WTC11 (cell line): ENCODE measurements at places on chromosomes 3 and 15.

DNA sequence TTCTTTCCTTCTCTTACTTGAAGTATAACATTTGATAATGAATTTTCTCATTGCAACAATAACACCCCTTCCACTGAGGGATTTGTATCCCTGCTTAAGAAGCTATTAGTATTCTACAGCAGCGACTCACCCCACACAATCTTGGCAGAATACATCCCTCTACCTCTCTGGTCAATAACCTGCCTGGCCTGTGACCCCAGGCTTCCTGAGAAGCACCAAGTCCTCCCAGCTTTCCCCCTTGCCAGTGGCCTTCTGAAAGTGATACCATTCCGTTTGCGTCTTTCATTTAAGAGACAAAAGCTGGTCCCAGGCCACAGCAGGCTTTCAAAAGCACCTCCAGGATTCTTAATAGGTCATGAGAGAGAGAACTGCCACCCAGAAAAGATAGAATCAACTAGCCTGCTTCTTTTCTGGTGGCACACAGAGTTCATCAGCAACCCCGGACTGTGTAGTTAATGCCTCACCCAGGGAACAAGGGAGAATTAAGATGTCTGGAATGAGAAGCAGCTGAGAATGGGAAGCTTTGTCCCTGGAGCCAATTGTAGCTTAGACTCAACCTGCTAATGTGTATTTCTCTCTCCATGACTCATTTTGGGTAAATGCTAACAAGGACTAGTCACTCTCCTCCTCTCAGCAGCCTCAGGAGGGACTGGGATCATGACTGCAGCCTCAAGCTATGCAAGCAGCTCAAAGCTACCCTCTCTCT, 101.0 kb upstream of the CPNE4 start:
- no peak for DNase-seq

DNA sequence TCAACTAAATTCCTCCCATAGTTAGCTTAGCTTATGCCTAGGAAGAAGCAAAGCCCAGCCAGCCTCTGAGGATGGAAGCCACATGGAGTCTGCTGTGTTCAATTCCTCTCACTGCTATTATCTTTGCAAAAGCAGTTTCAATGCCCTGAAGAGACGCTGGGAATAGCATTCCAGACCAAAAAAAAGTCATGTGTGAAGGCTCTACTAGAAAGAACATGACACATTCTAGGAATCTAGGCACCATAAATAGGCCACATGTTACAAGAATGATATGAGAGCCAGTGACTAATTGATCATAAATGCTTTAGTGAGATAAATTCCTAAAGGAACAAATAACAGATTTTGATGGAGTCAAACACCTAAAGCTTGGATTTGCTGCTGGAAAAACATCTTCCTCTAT, 800.8 kb downstream of the TUSC7 start:
- DNase-seq: no peak

- DNase-seq: no peak
Measured at GRCh38 chr3:41836360-41837134, 125.4 kb downstream of the ULK4 start.

GRCh38 chr3:186457236-186457635, 86.9 kb downstream of the CRYGS start:
- no peak for DNase-seq

DNA sequence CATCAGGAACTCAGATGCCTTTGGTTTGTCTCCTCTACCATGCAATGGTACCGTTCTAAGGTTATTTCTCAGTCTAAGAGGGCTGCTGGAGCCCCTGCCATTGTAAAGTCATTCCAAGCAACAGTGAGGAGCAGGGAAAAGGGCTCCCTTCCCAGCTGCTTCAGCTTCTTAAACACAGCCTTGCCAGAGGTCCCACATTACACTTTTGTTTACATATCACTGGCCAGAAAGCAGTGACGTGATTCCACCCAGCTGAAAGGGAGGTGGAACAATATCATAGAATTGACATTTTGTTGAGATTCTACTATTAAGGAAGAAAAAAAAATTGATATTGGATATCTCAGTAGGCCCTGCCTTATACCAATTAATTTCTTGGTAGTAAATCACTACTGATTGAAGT, 194.6 kb downstream of the SUCLG2 start:
- no peak for DNase-seq

DNA sequence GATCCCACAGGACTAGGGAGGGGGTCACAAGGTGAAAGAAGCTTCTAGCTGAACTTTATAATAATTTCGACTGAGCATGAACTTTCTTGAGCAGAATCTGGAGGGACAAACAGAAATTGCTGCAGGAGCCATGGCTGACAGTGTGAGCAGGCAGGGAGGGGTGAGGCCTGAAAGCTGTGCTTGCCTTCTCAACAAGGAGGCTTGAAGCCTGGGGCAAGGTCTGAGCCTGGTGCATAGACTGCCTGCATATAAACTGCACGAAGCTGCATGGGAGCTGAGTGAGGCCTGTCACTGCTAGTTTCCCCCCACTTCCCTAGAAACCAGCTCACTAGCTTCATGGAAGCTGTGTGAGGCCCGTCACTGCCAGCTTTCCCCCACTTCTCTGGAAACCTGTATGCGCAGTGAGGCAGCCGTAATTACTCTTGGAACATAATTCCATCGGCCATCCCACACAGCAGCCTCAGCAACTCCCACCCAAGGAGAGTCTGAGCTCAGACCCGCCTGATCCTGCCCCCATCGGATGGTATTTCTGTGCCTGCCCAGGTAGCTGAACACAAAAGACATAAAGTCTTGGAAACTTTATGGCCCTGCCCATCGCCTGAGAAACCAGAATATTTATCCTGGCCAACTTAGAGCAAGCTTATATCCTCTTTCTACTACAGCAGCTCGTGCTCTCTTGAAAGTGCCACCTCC, 136.5 kb downstream of the PLCH1 start:
- DNase-seq: no peak

DNA sequence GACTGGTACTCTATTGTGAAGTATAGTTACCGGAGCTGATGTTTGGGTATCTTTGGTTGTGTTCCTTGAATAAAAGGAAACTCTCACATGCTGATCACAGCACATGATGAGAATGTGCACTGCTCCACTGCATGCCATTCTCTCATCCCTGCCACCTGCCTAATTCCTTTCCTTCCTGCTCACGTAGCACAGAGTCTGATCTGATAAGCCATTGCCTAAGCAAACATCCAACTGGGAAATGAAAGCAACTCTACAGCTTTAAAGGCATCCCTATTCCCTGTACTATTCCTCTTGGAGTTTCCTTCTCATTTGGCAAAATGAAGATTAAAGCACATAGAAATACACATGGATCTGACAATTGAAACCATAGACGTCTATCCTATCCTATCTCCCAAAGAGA, 359.8 kb downstream of the C3orf38 start:
- DNase-seq: no peak

GRCh38 chr3:58084166-58084565, 75.9 kb downstream of the FLNB start:
- no peak for DNase-seq

- no peak for DNase-seq
Measured at GRCh38 chr3:159867372-159867771, 121.3 kb upstream of the IL12A start.

DNA sequence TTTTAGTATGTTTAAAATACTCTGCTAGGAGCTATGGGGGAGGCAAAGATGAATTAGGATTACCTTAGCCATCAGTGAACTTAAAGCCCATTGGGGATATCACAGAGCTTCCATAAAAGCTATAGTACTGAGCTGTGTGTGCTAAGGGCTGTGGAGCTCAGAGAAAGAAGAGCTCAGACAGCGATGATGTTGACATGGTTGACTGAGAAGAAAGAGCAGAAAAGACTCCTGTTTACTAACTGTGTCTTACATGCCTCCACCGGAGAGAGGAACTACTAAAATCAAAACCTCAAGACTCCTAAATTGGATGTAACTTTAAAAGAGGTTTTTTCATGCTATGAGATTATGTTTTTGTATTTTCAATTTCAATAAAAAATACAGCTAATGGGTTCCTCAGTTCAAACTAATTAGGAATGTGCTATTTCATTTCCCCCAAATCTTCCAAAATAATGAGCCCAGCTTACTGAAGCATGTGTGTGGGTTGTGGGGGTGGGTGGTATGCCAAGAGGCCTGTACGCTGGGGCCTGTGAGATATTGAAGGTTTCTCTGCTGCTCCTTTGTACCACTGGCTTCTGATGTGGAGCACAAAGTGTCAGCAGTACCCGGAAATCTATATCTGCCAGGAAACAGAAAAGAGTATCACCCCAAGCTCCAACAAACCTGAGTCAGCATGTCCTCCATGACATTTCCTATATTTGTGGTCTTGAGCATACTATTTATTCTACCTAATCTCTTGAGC, 22.7 kb downstream of the DGKG start:
- no peak for DNase-seq

DNA sequence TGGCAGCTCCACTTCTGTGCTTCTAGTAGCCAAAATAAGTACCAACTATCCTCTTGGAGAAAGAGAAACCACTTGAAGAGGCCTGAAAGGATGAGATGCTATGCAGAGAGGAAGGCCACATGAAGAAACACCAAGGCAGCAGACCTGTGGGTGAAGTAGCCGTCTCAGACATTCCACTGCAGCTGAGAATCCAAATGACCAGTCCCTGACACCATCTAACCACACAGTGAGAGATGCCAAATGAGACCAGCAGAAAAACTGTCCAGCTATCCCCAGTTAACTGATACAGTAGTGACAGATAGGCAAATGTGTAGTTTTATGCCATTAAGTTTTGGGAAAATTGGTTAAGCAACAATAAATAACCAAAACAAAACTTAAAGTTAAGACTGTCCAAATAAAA, 47.9 kb upstream of the ZSCAN2 start:
- no peak for DNase-seq

DNA sequence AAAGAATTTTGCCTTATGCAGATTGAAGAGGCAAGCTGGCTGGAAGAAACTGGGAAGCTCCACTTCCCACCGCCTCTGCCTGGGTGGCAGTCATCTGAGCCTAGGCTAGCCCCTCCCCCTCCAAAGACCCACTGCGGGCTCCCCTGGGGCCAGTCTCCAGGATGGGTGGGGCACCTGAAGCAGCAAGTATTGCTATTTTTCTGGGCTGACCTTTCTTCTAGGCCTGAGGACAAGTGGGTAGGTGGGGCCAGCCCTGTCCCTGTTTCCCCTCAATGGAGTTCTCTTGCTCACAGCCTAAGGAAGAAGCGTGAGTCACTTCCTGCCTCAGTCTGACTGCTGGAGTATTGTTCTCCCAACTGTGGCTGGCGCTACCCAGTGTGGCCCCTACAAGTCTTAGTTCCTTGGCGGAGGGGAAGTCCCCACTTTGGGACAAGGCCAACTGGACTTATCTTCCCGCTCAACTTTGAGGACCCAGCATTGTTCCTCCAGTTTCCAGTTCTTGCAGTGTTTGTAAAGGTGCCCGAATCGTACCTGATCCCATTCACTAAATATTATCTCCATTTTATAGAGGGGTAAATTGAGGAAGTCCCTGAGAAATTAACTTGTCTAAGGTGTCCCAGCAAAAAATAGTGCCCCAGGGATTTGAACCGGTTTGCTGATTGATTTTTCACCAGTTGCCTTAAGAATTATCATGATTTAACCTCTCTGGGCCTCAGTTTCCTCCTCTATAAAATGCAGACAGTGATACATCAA, 1.4 kb downstream of the FURIN start:
- DNase-seq: peak; percentile 69

DNA sequence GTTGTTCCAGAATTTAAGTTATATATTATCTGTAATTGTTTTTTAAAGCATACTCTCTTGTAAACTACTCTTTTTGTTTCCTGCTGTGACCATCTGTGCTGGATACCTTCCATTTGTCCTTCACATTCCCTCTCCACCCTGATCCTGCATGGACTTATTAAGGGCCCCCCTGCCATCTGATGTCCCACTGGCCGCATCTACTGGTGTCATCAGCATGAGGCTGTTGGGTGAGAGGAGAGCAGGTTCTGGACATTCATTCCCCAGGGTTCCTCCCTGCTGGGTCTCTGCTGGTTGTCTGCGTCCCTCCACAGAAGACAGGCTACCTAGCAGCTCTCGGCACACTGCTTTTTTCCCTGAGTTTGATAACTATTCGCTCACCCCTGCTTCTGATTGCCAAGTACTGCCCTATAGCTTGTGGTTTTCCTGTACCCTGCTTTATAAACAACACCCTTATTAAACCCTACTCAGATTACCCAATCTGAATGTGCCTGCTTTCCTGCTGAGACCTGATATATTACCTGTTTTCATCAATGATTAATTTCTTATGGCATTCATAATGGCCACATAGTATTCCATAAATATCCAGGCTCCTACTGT, 7.7 kb downstream of the CMTM8 start:
- no peak for DNase-seq

GRCh38 chr3:126850370-126851085, 132.4 kb upstream of the PLXNA1 start:
- DNase-seq: peak; percentile 72

- no peak for DNase-seq
Measured at GRCh38 chr3:47456984-47457383, 18.8 kb downstream of the SCAP start.

DNA sequence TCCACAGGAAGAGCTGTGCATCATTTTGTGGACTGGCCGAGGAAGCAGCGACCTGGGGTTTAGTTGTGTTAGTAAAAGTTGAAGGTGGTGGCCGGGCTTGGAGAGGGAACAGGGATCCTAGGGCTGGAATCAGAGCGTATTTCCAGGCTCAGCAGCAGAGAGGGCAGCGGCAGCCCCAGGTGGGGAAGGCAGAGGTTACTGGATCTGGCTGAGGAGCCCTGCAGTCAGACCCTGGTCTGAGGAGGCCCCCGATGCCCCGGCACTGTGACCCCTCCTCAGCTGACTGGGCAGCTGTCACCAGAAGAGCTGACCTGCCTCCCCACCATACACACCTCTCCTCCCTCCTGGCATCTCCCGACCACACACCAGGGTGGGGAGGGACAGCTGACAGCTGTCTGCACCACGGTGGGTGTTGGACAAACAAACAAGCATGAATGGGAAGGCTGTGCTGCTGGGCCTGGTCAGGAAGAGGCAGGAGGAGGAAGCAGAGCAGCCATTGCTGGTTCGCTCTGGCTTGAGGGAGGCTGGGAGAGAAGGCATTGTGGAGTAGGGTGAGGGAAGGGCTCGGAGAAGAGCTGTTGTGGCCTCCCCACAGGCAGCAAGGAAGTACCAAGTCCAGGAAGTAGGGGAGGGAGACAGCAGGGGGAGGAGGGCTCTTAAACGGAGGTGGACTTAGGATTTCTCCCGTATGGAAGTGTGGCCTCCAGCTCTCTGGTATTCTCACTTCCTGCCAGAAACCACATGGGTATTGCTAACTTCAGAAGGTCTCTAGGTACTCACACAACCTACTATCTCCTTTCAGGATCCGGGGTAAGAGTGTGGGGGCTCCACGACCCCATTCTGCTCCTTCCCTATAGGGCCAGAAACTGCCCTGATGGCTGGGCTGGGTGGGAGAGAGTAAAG, 49.5 kb upstream of the HACD2 start:
- DNase-seq: no peak

- DNase-seq: no peak
Measured at GRCh38 chr3:133295944-133296917, 103.6 kb upstream of the BFSP2 start.

GRCh38 chr15:83107841-83108181, 366 bp downstream of the TM6SF1 start:
- DNase-seq: no peak

DNA sequence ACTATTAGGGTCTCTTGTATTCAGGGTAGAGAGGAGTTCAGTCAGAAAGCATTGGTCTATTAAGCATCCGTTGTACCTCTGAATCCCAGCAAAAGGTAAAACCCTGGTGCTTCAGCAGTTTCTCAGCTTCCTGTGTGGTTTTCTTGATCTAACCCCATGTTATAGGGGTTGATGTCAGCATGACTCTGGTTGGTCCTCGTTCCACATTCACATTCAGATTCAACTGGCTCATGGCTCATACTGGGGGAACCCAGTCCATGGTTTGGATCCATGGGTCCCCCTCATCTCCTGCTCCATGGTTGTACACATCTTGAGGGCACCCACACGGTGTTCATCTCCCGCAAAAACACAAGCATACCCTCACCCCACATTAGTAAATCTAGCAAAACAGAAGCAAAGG, 47.7 kb upstream of the C2CD4B start:
- DNase-seq: no peak
